ENCODE measurements at places on chromosomes 1 and 21. TPM values are rescaled to one million over a fixed set of nuclear protein-coding genes. Genes with fewer than 3 reads are reported as not detected.

GRCh38 chr21:36754241-36754898 is 55.5 kb downstream of the SIM2 start:
- no peak for DNase-seq

DNA sequence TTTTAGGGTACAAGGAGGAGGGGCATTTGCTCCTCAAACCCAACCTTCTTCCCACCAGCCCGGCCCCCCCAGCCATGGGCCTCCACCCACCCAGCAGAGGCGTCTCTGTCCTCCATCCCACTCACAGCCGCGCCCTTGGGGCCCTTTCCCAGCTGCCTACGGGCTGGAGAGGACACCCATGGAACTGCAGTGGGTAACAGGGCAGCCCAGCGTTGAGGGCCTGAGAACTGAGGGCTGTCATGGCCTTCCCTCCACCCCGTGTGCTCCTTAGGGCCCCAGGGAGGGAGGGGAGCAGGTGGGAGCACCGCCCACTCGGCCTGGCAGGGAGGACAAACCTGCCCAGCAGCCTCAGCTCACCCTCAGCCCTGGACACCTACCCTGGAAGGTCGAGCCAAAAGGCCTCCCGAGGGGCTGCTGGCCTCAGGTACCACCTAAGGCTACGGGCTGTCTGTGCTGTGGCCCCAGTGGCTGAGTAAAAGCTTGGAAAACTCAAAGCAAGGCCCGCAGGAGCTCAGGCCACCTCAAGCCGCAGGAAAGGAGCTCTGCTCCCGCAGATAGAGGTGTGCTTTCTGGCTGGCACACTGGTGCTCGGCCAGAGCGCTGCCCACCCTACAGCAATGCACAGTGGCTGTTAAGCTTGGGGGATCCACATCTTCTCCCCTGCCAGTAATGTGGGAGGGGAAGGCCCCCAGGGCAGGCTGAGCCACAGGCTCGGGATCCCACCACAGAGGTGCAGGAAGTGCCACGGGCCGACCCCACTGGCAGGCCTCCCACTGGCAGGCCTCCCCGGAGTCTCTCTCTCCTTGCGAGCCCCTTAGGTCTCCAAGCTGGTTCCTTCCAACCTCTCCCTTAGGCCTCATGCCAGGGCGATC is 2.2 kb upstream of the ARHGEF16 start:
- no peak for DNase-seq

LYPD8 gene
- 0.84 TPM for total RNA-seq

DNA sequence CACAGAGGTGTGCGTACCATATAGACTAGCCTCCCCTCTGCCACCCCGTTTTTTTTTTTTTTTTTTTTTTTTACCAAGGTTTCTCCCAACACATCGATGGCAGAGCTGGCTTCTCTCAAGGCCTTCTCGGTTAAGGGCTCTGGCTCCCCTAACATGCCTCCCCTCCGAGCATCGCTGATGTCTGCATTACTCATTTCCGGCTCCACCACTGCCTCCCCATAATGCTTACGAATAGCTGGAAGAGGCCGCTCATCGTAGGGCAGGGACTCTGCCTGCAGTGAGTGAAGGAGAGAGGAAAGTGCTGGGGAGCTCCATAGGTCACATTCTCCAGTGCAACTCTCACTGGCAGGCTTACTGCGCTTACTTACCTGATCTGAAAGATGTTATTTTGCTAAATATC is 20.6 kb downstream of the CEP104 start:
- DNase-seq = no peak

SPRR2G gene
- total RNA-seq = not detected

GRCh38 chr21:35081861-35082260 is 32.8 kb upstream of the RUNX1 start:
- no peak for DNase-seq

DNA sequence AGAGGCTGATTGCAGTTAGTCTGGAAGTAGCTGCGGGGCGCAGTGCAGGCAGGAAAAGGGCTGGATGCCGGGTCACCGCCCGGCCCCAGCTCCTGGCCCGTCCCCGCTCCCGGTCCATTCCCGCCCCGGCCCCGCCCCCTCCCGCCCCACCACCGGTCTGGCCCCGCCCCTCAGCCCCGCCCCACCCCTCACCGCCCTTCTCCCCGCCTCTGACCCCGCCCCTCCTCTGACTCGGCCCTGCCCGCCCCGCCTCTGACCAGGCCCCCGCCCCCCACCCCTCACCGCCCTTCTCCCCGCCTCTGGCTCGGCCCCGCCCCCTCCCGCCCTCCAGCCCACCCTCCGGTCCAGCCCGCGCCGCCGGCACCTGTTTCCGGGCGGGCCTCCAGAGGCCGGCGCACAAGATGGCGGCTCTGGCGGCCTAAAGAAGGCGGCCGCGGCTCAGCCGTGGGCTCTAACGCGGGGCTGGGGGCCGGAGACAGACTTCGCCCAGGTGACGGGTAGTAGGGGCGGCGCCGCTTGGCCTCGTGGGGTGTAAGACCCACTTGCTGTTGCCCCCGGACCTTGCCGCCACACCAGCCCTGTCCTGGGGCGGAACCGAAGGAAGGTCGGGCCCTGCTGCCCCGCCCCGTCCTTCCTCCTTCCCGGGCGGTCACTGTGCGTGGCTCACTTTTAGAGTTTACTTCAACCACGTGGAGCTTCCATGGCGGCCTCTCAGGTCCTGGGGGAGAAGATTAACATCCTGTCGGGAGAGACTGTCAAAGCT is at the start of gene UBIAD1:
UBIAD1 (plus strand) TSS at position 367 of the 763 bp plus-strand sequence; CDS start at position 701, 334 bp downstream.
- peak; percentile 77 for DNase-seq

DNA sequence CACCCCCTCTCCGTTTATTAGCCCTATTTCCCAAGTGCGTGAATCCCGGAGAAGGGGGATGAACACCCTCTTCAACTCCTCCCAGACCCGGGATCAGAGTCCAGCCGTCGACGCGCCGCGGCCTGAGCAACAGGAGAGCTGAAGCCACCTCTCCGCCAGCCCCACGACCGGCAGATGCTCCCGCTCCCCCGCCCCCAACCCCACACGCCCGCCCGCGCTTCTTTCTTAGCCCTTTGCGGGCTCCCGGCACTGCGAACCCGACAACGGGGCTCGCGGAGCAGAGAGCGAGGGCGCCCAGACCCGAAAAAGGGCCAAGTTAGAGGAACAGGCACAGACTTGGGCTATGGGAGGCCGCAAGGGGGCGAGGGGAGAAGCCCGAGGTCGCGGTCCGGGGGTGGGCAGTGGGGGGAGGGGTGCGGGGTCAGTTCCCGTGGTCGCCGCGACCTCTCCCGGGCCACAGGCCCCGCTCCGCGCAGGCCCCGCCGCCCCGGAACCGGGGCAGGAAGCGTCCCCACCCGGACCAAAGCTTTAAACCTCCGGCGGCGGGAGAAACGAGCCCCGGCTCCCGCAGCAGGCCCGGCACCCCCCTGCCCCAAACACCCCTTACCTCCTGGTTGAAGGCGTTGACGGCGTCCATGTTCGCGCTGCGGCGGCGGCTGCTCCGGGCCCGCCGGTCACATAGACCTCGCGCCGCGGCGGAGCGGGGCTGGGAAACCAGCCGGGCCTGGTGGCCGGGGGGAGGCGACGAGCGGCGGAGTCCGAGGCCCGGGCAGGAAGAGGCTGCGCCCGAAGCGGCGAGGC is 662 bp downstream of the SCAF4 start:
- peak; percentile 58 for DNase-seq

ITLN2 gene
- total RNA-seq = not detected

RBBP4 gene
- 233 TPM for total RNA-seq

CAPN9 gene
- not detected for total RNA-seq

DNA sequence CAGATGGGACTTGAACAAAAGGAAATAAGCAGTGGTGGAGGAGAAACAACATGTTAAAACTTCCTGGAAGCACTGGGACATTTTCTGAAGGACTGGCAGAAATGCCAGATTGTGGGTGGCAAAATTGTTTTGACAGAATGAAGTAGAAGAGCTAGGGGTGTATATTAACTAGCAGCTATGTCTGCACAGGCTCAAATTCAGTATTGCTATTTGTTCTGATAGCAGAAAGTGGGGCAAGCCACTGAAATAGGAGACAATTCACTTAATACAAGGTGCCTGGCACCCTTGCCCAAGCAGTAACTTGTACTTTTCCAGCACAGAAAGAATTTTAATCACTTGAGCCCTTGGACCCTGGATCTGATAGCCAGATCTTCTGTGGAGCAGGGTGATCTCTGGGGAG is 11.8 kb upstream of the PIGM start:
- no peak for DNase-seq

DNA sequence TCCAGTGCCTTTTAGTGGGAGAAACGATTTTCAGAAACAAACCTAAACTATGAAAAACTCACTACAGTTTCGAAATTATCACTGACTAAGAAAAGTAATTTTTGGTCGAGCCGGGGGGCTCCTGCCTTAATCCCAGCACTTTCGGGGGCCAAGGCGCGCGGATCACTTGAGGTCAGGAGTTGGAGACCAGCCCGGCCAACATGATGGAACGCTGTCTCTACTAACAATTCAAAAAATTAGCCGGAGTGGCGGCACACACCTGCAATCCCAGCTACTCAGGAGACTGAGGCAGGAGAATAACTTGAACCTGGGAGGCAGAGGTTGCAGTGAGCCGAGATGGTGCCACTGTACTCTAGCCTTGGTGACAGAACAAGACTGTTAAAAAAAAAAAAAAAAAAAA is 3.0 kb downstream of the CFHR3 start:
- no peak for DNase-seq

- peak; percentile 31 for DNase-seq
Observed at GRCh38 chr1:193211539-193211938, 25.1 kb upstream of the B3GALT2 start.

ASPM gene
- 62.1 TPM for total RNA-seq

DNA sequence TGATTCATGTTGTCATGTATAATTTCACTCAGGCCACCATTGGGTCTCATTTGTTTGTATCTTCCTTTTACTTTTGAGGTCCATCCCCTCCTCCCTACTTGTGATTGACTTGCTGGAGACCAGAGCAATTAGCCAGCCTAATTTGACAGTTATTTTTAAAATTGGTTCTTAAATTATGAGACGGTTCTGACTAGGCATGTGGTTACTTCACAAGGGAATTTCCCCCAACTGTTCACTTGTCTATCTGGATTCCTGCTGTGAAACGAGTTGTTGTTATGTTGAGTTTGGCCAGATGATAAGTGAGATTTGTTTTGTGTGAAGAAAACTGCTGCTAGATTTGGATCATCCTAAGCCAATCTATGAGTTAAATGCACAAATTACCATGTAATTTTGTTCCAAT is 359.1 kb downstream of the BARHL2 start:
- DNase-seq = peak; percentile 7

SLC5A9 gene
- total RNA-seq = not detected

NUP210L gene
- not detected for total RNA-seq

HHIPL2 gene
- 3.9 TPM for total RNA-seq

DNA sequence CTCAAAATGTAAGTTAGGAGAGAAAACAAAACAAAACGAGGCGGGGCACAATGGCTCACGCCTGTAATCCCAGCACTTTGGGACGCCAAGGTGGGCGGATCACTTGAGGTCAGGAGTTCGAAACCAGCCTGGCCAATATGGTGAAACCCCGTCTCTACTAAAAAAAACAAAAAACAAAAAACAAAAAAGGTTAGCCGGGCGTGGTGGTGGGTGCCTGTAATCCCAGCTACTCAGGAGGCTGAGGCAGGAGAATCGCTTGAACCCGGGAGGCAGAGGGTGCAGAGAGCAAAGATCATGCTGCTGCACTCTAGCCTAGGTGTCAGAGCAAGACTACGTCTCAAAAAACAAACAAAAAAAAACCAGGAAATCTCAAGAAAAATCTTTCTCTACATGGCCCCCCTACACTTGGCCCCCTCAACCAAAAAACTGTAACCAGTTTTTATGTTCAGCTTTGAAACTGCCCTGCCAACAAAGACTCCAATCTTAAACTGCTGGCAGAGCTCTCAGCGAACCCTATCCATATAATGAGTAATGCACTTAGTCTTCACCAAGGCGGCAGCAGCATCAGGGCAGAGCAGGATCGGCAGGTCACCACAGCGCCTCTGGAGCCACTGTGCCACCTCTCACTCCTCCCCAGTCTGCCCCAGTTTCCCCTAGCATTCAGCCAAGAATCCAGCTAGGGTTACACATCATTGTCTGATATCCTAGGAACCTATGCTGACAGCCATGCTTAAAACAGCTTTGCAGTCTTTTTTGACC is 71.7 kb downstream of the JAK1 start:
- no peak for DNase-seq

MYBPH gene
- not detected for total RNA-seq

GRCh38 chr1:66251546-66251945 is 282.4 kb upstream of the SGIP1 start:
- no peak for DNase-seq

- DNase-seq = peak; percentile 90
Observed at GRCh38 chr21:34812504-34813265, 143.9 kb downstream of the CLIC6 start.

DNA sequence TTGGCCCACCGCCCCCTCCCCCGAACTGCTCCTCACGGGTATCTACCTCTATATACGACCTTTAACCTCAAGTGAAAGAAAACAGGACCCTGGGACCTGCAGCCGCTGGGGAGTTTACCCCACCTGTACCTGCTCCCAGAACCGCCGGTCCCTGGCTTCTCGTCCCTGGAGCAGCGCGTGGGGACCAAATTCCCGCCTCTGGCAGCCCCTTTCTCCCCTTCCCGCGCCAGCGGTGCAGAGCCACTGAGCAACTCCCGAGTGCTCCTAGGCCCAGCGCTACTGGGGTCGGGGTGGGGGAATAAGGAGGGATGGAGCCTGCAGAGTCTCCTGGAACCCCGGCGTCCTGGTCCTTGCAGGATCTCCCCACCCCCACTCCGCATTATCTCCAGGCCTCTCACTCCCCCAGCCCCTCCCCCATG is 1.6 kb downstream of the SYT6 start:
- DNase-seq = no peak

GRCh38 chr1:34155860-34156259 is 9.2 kb downstream of the CSMD2 start:
- peak; percentile 79 for DNase-seq

DNA sequence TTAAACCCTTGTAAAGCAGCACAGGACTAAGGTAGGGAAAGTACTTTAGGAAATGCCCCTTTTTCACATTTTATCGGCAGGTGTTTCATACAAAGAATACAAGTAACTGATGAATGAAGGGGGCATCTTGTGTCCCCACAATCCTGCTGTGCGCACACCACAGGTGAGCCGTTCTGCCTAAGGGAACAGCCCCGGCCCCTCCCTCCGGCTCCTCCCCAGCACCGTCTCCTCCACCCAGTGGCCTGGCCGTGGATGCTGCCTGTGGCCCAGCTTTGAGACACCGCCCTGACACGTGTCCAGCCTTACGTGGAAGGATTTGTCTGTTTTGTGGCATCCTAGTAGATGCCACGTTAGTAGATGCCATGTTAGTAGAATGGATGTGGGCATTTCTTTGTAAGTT is 12.8 kb downstream of the FAAP20 start:
- DNase-seq = no peak

DNA sequence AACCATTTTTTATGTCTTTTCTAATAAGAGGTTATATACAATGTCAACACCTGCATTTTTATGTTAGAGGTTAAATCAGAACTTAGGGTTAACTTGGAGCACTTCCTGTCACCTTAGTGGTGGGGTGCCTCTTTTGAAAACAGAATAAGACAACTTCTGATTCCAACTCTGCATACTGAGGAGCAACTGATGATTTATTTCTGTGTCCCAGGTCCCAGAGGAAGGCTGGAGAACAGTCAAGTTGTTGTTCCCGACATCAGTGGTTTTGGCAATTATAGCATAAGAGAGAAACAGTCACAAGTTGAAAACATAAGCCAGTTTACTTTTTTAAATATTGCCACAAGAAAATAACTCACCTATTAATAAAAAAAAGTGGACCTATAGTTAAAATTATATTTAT is 871.0 kb upstream of the ADAMTS5 start:
- DNase-seq = no peak
